Activated T-helper 1 cell treated with Interleukin-2 at 50 U/mL for 16 hours (primary cell): ENCODE measurements at places on chromosomes 3 and 15.

DNA sequence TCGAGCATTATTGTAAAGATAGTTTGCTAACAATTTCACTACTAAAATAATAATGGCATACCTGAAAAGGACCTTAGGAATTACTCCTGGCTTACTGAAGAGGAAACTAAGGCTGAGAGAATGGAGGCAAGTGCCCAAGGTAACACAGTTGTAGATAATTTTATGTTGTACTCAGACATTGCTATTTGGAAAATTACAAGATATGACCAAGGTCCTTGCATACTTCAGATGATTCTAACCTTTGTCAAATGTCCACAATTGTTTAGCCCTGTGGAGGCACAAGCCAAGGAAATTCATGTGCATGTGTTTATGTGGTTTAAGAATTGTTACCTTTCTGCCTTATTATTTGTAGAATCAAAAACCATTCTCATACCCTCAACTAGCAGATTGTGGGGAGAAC is 105.7 kb downstream of the TUSC7 start:
- no peak for DNase-seq

DNA sequence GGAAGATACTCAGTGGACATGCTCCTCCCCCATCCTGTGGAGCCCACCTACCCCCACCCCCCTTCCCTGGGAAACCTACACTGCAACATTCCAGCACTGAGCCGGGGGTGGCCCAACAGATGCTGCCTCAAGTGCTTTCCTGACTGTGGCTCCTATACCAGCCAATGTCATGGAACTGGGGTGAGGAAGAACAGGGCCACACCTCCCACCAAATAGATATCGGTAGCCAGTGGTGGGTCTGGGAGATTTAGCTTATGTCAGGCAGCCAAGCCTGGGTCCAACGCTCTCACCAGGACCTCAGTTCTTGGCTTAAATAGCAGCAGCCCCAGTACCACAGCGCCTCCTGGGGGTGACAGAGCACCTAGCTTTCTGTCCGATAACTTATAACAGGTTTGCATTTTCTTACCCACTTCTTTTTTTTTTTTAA is 30.3 kb downstream of the CDC25A start:
- peak; percentile 12 for DNase-seq

- DNase-seq: no peak
These were observed 8.4 kb downstream of the ACOX2 start for GRCh38 chr3:58528629-58529028.

- no peak for DNase-seq
These were observed 103.9 kb upstream of the ROBO1 start for GRCh38 chr3:79871656-79872055.

DNA sequence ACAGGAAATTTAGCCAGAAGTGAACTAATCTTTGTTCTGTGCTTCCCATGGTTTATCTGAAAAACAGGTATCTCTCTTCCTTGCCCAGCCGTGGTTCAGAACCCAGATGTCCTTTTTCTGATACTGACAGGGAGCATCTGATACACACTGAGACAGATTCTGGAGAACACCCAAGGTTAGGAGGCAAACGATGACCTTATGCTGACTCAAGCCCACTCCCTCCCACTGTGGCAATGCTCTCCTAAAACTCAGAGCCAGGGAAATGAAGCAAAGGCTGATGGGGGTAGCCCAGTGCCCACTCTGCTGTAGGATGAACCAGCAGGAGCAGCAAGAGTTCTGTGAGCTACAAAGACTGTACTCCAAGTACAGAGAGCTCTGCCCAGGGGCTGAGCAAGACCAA is 225.1 kb downstream of the NTRK3 start:
- no peak for DNase-seq

DNA sequence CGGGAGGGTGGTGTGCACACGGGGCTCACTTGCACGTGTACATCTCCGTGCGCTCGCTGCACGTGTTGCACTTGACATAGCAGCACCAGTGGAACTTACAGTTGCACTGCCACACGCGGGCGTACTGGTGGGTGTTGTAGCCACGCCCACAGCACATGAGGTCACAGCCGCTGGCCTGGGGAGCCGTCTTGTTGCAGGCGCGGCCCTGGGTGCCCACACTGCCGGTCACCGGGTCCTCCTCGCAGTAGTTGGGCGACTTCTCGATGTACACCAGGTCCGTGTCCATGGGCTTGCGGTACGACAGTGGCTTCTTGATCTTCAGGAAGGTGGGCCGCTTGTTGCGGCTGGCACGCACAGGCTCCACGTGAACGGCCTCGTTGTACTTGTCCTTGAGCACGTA is 61.0 kb downstream of the WNT7A start:
- DNase-seq: no peak

DNA sequence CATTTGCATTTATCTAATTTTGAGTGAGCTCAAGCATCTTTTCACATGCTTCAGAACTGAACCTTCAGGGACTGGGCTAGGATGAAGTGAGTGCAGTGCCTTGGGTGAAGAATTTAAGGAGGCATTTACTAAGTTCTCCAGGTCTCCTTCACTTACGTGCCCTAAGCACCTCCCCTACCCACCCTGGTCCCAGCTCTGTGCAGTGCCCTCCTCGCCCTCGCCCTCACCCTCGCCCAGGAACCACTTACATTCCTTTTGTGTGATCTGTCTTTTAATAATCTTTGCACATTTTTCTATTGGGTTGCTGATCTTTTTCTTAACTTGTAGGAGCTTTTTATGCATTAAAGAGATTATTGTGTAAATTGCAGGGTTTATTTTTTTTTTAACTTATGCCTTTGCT is 322.6 kb downstream of the THSD4 start:
- DNase-seq: no peak

DNA sequence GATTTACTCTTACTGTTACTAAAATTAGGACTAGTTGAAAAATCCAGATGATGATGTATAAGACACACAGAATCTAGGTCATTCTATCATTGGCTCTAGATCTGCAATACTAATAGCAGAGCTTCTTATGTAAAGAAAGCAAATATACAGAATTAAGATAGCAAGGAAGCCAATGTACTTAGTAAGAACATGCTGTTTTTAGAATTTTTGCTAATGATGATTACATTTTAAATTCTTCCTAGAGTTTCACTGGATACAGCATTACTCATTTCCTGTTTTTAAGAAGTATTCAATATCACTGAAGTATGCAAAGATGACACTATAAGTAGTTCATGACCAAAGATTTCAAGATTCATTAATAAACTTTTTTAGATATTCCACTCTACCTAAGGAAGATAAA is 60.7 kb downstream of the CFAP20DC start:
- no peak for DNase-seq

DNA sequence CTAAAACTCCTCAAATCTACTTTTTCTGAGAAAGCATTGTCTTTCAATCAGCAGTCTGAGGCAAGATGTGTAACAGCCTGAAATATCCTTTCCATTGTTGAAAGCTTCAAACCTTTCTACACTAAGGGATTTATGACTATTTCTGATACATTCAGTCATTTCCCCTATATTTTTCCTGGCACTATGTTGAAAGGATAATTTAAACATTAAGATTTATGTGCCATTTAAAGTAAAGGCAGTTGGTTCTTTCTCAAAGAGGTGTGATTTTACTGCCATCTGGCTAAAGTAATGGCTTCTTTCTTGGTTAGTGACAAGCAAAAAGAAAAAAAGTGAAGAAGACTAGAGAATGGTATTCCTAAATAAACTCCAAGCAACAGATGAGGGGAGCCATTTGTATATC is 249.6 kb upstream of the COL8A1 start:
- DNase-seq: no peak

DNA sequence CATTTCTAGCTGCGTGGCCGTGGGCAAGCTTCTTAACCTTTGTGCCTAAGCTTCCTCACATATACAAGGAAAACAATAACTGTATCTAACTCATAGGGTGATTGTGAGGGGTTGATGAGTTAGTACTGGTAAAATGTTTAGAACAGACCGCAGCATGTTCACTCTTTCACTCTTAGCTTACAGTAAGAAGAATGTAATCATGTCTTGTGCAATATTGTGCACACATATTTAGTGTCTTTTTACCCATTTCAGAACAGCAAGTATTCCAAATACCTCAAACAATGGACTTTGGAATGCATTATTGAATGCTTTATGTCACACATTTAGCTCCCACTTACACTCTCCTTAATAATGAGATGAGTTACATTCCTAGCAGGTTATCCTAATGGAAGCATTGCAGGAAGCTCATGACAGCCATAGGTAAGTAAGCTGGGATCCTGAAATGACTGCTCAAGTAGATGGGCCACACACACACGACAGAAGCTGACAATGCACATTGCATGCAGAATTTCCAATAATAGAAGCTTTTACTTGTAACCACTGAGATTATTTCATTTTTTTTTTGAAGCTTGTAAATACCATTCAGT is 468.9 kb upstream of the WNT5A start:
- DNase-seq: no peak

DNA sequence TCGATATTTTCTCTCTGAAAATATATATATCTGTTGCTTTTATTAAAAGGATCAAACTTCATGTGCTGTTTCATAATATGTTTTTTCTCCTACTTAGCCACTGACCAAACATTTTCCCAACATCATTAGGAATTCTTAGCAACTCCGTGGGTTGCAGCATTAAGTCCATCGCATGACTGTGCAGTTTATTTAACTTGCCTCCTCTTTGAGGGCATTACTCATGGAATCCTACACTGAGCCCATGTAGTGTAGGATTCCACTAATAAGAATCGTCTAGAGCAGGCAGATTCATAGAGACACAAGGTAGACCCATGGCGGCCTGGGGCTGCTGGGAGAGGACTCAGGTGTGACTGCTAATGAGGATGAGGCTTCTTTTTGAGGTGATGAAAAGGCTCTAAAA is 49.3 kb downstream of the CMTM6 start:
- no peak for DNase-seq

- DNase-seq: no peak
These were observed 281.1 kb upstream of the PROK2 start for GRCh38 chr3:72065872-72066641.

DNA sequence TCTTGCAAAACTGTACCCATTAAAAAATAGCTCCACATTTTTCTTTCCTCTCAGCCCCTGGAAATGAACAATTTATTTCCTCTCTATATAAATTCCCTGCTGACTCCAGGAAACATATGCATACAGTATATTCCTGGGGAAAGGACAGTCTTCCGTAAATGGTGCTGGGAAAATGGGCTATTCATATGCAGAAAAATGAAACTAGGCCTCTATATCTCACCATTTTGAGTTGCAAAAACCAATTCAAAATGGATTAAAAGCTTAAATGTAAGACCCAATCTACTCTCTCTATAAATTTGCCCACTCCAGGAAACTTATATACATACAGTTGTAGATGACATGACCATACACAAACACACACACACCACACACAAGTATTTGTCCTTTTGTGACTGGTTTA is 85.9 kb upstream of the GPR149 start:
- no peak for DNase-seq

GRCh38 chr3:139463466-139463865 is 12.8 kb downstream of the RBP2 start:
- DNase-seq: no peak

DNA sequence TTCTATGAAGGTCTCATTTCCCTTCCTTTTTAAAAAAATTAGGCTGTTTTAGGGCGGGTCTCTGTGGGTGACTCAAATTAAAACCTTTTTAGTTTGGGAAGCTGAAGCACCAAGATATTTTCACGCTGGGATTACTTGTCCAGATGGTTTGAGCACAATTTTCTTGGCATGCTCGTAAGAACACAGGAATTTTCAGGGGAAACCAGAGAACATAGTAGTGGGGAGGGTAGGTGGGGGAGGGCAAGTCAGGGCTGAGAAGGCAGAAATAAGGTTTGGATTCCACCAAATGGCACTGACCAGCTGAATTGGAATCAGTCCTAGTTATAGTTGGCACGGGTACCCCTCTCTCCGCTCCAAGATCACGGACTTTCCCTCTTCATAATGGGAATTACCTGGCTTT is 97.3 kb upstream of the LRIG1 start:
- no peak for DNase-seq

GRCh38 chr3:127394984-127395662 is 107.3 kb upstream of the PRR20G start:
- DNase-seq: no peak

DNA sequence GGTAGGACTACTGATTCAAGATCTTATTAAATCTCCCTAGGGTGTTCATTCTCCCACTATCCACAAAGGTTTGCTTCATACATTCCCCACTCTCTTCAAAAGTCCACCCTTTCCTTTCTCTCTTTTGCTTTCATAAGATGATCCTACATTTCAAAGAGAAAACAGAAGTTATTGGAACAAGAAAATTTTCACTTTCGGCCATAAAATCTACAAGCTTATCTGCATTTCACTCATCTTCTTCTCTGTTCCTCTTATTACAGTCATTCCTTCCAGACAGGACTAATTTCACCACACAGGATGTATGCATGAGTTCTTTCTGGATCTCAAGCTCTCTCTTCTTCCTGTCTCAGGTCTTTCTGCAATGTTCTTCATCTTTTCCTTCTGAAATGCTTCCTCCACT is 238.7 kb downstream of the ISL2 start:
- no peak for DNase-seq

- no peak for DNase-seq
These were observed 166.1 kb downstream of the PYDC2 start for GRCh38 chr3:191627064-191627463.

GRCh38 chr3:21729888-21730459 is 21.0 kb downstream of the ZNF385D start:
- no peak for DNase-seq

GRCh38 chr3:38579141-38579540 is 70.3 kb downstream of the SCN5A start:
- DNase-seq: no peak

DNA sequence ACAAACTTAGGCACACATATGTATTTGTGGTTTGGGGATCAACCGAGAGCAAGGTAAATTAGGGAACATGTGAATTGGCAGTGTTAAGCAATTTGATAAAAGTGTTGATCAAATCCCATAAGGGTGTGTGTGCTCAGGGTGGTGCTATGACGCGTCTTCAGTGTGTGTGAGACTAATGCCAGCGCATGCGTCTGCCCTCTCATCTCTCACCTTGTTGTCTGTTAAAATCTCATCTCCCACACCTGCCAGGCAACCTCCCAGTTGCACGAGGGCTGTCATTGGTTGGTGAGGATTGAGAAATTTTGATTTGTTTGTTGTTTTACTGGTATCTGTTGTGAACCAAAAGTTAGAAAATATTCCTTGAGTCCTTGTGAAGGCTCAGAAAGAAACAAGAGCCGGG is 137.2 kb upstream of the ICE2 start:
- DNase-seq: no peak

- no peak for DNase-seq
These were observed 18.6 kb downstream of the ADCY5 start for GRCh38 chr3:123430266-123430665.

DNA sequence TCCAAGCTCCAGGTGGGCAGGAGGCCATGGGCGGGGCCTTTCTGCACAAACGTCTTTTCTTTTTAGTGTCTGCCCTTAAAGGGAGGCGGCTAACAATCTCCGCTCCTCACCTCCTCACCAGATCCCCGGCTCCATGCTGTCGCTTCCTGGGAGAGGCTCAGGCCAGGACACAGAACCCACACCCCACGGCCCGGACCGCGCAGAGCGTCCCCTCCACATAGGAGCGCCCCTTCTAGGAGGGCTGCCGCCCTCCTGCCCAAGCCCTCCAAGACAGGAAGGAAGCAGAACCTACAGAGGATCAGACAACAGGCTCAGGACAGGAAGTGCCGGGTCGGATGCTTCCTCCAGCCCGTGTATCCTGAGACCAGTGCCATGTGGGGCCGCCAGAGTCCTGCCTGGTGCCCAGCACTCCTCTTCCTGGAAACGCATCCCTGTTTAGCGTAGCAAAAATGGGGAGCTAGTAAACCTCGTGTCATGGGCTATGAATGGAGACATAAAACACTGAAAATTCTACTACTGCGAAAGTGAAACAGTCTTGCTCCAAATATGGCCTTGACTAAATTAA is 83.2 kb upstream of the ATP10A start:
- DNase-seq: no peak

- DNase-seq: no peak
These were observed 154.2 kb upstream of the LINGO1 start for GRCh38 chr15:77786956-77787355.
